ENCODE measurements at places on chromosomes 13 and 19.
A peak's percentile ranks its signal among the peaks of the same experiment; 100 is the strongest.

GRCh38 chr19:54164369-54165068 is 5.0 kb upstream of the LENG1 start:
- DNase-seq = no peak

- DNase-seq = no peak
Measured at GRCh38 chr19:295687-296370, 4.6 kb upstream of the PLPP2 start.

- no peak for DNase-seq
Measured at GRCh38 chr13:67278235-67278634, 48.1 kb upstream of the PCDH9 start.

- no peak for DNase-seq
Measured at GRCh38 chr19:9456018-9456689, 20.8 kb upstream of the ZNF266 start.

- no peak for DNase-seq
Measured at GRCh38 chr13:102386461-102386860, 15.4 kb downstream of the FGF14 start.

DNA sequence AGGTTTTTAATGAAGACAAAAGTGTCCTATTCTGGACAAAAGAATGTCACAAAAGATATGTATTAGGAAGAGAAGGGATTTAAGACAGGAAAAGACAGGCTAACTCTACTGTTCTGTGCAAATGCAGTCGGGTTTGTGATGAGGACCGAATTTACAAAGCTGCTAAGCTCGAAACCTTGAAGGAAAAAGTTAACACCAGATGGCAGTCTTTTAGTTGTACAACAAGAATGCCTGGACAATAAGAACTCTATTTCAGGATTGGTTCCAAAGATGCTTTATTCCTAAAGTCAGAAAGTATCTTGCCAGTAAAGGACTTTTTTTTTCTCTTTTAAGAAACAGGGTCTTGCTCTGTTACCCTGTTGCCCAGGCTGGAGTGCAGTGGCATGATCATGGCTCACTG is 51.1 kb downstream of the HS6ST3 start:
- peak; percentile 45 for DNase-seq

GRCh38 chr13:111966933-111967332 is 100.0 kb upstream of the SOX1 start:
- DNase-seq = no peak

- DNase-seq = no peak
Measured at GRCh38 chr19:51256155-51256625, 5.3 kb downstream of the SIGLECL1 start.

DNA sequence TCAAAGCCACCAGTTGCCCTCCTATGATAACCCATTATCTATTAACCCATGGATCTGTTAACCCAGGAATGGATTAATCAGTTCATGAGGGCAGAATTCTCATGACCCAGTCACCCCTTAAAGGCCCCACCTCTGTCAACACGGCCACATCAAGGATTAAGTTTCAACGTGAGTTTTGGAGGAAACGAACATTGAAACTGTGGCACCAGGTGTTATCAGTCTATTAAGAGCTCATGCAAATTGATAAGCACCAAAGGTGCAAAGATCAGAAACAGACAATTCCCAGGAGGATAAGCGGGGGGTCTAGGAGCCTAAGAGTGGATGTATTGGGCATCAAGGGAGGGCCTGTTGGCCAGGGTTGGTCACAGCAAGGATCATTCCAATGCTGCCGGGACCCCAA is 19.9 kb upstream of the ELAVL1 start:
- DNase-seq = no peak

DNA sequence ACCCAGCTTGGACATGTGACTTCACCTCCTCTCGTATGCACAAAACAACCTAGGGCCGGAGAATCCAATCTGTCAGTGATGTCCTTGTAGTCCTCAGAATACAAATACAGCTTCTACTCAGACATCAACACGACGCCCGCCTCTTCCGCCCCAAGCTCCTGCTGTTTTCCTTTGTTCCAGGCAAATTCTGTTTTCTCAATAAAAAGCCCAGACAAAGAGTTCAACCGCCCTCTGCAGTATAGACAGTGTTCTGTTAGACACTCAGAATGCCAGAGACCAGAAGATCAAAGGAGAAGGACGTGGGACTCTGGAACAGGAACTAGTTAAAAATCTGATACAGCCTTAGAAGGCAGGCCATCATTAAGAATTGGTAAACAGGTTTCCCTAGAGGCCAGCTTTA is 42.0 kb upstream of the GGACT start:
- peak; percentile 91 for DNase-seq

GRCh38 chr19:55175117-55175867 is 4.8 kb downstream of the SYT5 start:
- no peak for DNase-seq

- DNase-seq = peak; percentile 85
Measured at GRCh38 chr19:49593233-49594113, 2.5 kb downstream of the PRR12 start.

DNA sequence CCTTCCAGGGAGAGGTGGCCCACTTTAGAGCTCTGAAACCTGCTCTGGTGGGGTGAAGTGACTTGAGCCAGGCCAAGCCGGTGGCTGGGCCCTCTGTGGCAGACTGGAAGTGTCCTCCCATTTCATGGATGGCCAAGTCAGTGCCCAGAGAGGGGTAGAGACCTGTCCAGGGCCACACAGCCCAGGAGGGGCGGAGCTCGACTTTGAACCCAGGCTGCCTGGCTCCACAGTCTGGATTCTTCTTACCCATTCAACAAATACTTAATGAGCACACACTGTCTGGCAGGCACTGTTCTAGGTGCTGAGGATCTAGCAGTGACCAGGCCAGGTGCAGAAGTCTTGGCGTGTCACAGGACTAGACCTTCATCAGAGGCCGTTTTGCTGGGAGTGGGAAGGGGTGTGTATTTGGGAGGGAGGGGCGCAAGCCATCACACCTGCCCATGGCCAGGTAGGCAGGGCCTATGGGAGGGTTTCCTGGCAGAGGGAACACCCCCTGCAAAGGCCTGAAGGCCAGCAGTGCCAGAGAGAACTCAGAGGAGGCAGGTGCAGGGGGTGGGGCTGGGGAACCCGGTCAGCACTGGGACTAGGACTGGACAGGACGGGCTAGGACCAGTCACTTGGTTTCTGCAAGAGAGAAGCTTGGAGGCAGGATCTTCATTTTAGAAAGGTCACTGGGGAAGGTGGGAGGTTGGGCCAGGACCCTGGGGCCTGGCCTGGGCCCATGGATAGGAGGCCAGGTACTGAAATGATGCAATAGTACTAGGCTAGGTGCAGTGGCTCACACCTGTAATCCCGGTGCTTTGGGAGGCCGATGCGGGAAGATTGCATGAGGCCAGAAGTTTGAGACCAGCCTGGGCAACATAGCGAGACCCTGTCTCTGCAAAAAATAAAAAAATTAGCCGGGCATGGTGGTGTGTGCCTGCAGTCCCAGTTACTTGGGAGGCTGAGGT is 31.8 kb downstream of the DNM2 start:
- no peak for DNase-seq

- no peak for DNase-seq
Measured at GRCh38 chr13:110399801-110400200, 92.7 kb downstream of the COL4A2 start.

GRCh38 chr19:8352134-8352827 is 9.2 kb upstream of the KANK3 start:
- peak; percentile 51 for DNase-seq

- no peak for DNase-seq
Measured at GRCh38 chr13:22748866-22749577, 431.8 kb upstream of the SGCG start.

- no peak for DNase-seq
Measured at GRCh38 chr19:6357174-6357573, 4.2 kb upstream of the CLPP start.

- DNase-seq = no peak
Measured at GRCh38 chr13:71613066-71613745, 253.8 kb downstream of the DACH1 start.

DNA sequence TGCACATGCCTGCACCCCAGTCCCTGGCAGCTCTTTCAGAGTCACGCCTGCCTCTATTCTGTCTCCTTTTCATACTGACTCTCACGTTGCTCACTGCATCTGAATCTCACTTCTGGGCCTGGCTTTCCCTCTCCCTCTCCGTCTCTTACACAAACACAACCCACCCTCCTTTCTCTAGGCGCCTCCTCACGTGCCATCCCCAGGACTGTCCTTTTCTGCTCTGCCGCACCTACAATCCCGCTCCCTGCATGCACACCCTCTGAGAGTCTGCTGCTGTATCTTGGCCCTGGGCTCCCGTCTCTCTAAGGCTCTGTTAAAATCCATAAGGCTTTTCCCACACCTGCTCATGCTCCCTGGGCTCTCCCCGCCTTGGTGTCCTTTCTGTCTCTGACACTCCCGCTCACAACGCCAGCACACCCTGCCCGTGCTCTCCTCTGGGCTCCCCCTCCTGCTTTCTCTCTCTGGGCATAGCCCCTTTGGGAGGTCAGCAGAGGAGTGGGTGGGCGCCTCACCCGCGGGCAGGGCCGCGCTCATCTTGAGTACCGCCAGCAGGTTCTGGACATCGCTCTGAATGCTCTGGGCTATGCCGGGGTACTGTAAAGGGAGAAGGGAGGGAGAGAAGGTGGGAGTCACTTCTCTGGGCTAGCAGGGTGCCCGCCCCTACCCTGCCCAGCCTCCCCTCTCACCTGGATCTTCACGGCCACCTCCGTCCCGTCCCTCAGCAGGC is 12.7 kb upstream of the NUMBL start:
- no peak for DNase-seq

- DNase-seq = no peak
Measured at GRCh38 chr13:91773591-91774227, 375.3 kb downstream of the GPC5 start.

DNA sequence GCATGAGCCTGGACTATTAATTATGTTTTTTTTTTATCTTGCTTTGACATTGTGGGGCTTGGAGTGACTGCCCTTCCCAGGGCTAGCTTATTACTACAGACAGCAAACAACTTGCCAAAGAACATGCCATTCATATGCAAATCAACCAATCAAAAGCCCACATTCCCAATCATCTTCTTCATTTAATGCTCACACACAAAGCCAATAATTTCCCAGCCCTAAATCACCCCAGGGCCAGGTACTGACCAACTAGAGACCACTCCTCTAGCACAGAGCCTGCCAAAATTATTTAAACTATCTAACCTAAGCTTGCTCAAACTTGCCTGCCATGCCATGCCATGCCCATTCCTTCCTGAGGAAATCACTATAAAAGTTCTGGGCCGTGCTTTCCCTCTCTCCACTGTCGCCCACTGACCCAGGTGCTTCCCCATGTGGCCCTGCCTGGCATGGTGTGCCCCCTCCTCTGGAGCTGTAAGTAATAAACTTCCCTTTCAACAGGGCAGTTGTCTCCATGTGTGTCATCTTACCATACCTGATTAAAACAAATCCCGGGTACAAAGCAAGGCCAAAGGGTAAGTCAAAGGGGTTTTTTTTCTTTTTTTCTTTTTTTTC is 15.7 kb downstream of the PBX4 start:
- no peak for DNase-seq

DNA sequence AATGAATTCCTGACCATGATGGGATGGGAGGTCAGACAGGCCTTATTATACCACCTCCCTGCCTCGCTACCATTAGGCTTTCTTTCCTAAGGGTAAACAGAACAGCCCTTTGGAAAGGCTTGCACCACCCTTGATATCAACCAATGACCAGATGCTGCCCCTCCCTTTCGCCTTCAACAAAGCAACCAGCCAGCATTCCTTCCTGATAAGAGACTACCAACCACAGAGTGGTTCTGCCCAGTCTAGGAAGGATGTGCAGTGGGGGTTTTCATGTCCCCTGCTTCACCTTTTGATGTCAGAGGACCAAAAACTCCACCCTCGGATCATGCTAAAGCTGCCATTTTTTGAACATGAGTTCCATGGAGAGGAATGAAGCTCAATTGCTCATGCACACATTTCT is 21.7 kb downstream of the TEX30 start:
- no peak for DNase-seq

DNA sequence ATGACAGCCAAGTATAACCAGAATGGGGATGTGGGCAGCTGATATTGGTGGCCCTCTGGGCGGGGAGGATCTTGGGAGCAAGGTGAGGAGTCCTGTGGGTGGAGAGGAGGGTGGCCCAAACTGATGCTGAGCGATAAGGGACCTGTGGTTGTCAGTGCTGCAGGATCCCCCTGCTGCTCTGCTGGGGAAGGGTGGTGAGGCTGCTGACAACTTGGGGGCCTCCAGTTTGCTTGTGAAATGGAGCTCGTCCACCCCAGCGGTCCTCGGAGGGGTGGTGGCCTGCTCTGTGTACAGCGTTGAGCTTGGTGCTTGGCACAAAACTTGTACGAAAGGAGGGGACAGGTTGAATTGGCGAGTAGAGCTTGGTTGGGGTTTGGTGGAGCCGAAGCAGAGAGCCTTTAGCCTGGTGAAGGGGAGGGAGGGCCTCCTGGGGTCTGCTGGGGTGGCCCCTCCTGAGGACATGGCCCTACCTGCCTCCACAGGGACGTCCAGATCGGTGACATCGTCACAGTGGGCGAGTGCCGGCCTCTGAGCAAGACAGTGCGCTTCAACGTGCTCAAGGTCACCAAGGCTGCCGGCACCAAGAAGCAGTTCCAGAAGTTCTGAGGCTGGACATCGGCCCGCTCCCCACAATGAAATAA is 2.9 kb downstream of the RPS11 start:
- no peak for DNase-seq

DNA sequence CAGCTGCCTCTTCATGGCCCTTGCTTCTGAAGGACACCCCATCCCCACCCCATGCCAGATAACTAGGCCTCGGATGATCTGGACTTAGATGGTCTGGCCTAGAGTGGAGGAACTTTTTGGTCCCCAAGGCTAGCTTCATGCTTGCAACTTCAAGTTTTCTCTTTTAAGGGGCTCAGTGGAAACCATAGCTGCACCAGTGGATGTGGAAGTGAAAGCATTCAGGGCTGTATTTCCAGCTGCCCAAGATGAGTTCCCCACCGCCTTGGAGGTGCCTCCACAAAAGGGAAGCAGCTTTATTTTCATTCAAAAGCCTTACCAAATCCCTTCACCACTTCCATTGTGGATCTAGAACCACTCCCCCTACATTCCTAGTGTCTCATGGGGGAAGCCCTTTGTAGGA is 17.6 kb upstream of the GSX1 start:
- no peak for DNase-seq

DNA sequence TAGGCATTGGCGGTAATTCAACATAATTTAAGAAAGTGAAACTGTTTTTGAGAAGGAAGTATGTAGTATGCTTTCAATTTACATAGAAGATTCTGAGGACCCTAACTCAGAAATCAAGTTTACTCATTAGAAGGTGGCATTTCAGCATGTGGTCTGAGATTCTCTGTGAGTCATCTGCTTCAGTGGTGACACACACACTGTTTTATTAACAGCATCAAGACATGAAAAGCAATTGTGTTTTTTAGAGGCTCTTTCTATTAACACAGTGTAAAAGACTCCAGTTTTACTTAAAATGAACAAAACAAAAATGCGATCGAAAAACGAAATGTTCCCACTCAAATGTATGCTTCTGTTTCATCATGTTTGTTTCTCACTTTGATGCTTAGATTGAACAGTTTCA is 802.1 kb upstream of the SLITRK6 start:
- no peak for DNase-seq

DNA sequence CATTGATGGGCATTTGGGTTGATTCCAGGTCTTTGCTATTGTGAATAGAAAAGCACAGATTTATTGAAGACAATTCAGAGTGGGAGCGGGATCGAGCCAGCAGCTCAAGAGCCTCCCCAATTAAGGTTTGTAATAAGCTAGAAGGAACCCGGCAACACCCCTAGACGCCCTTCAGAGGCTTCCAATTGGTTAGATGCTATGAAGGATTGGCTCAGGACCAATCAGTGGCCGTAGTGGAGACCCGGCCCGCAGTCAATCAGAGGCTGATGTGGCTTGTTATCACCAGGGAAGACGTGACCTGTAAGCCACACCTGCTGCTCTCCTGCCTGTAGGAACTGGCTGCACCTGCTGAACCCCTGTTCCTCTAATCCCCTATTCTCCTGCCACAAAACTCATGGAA is 14.6 kb downstream of the SIGLEC11 start:
- DNase-seq = no peak

GRCh38 chr13:37113534-37113933 is 8.1 kb upstream of the CSNK1A1L start:
- no peak for DNase-seq

All from spinal cord (tissue), 10 donors.